ENCODE measurements at places on chromosomes 3 and 15.

GRCh38 chr3:129295286-129295685, 16.6 kb downstream of the HMCES start:
- no peak for DNase-seq

- DNase-seq = no peak
These were observed 105.9 kb upstream of the NEDD4 start for GRCh38 chr15:56099311-56099710.

- DNase-seq = no peak
These were observed 16.5 kb upstream of the RGMA start for GRCh38 chr15:93105485-93105884.

DNA sequence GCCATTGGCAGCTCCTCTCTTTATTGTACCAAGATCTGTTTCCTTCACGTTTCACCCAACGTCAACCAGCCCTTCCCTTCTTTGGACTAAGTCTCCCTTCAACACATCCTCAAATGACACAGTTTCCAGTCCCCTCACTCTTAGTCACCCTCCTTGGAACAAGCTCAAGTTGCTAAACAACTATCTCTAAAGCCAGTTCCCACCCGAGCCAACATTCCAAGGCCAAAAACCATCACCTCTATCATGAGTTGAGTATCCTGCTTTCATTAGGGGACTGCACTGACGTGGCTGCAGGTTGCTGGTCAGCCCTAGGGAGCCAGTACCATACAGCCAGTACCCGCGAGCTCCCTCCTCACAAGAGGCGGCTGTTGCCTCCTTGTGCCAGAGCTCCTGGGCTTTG, 73.8 kb downstream of the LIPC start:
- DNase-seq = no peak

DNA sequence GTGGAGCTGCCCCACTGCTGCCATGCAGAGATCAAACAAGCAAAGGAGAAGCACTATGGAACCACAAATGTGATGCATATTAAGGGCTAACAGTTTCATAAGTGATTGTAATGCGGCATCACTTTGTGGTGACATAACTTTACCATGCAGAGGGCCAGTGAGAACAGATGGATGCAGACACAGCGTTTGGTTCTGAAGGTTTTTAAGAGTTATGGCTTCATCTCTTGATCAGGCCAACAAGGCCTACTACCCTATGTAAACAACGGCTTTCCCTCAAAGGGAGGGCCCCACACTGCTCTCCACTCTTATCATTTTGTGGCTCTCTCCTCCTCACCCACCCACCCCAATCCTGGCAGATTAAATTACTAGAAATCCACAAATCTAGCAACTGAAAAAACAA, 13.4 kb downstream of the NR2E3 start:
- no peak for DNase-seq

DNA sequence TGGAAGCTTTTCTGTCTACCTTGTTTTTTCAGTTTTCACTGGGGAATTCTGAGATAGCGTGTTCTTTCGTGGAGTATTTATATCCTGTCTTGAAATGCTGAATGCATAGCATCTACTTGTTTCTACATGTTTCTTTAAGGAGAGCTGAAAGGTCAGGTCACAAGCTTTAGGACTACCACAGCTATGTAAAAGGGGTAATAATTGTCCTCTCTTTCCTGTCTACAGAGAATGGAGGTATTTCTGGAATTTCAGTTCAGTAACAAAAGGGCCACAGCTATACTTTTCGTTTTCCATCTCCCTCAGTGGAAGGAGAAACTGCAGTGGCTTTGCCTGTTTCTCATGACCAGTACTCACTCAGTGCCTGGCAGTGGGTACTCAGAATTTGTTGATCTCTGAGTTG, 4.7 kb downstream of the INAFM2 start:
- DNase-seq = no peak

GRCh38 chr3:134775831-134776230, 19.2 kb upstream of the EPHB1 start:
- no peak for DNase-seq

GRCh38 chr3:195768414-195768813, 43.3 kb downstream of the MUC4 start:
- no peak for DNase-seq

- DNase-seq = peak; percentile 30
These were observed 13.1 kb downstream of the FBXL22 start for GRCh38 chr15:63610209-63610841.

- DNase-seq = no peak
These were observed 37.4 kb downstream of the TXNRD3 start for GRCh38 chr3:126617571-126617970.

GRCh38 chr3:72982609-72983366, 13.8 kb upstream of the PPP4R2 start:
- no peak for DNase-seq

DNA sequence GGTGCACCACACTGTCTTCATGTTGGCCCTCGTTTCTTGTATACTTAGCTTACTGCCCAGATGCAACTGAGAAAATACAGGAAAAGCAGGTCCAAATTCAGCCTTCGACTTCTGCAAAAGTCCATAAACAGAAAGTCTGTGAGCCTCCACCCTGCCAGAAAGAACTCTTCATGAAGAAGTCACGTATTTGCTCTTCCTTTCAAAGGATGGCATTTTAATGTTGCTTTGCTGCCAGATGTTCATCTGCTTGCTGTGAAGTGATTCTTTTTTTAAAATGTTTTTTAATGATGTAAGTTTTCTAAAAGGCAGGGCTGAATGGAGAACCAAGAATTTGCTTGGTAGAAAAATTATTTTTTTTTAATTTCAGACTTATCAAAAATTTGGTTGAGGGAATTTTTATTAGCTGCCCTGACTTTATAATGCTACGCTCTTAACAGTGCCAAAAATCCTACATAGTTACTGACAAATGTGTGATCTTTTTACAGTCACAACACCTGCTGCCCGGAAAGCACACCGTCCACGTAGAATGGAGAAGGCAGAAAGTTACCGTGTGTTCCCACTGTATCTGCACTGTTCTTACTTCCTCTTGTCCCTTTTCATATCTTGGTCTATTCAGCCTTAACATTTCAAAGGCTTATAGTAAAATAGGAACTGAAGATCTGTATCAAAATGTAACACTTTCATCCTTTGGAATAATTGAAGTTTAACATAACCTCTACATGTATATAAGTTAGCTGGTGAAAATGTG, 136.3 kb downstream of the LRRC28 start:
- no peak for DNase-seq

GRCh38 chr3:123330441-123330991, 118.4 kb downstream of the ADCY5 start:
- DNase-seq = no peak
